ENCODE measurements at places on chromosomes 2 and 18. TPM values are rescaled to one million over a fixed set of nuclear protein-coding genes. Genes with fewer than 3 reads are reported as not detected.

GRCh38 chr2:160868891-160869290 lies 291.3 kb upstream of the TANK start:
- no peaks in the 10 kb centered on the region for H3K27me3 ChIP-seq
- no peaks in the 10 kb centered on the region for H3K36me3 ChIP-seq
- H3K4me1 ChIP-seq: no peaks in the 10 kb centered on the region

Gene ZNF385B
- not detected for total RNA-seq

Gene C1GALT1C1L
- not detected for total RNA-seq

DNA sequence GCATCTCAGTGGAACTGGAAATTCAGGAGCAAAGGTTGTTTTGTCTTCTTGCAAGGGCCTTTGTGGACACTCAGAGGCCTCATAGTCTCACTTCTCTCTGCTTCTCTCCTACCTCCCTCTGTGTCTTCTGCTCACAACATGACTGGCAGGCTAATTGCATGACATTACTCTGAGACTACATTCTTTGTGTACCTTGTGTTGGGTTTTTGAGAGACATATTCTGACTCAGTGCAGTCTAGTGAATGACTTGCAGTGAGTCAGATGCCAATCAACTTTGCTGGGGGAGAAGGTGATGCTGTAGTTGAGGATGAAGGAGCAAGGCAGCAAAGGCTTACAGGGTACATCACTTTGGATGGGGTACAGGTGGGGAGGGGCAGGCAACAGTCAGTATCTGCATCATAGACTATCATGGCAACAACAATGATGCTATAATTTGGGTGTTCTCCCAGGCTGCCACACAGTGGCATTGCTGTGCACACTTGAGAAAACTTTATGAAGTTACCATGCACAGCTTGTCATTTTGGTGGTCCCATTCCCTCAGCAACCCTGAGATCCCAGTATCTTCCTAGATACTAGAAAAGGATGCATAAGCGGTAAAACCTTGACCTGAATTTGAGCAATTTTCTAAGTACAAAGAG lies 69.3 kb upstream of the SLC16A14 start:
- H3K4me1 ChIP-seq: no peaks in the 10 kb centered on the region
- H3K4me3 ChIP-seq: no peak overlapping the region
- no peak for DNase-seq
- H3K36me3 ChIP-seq: no peaks in the 10 kb centered on the region
- H3K27me3 ChIP-seq: peaks cover 2% of the 10 kb centered on the region

Gene TUBB8B
- total RNA-seq: not detected

DNA sequence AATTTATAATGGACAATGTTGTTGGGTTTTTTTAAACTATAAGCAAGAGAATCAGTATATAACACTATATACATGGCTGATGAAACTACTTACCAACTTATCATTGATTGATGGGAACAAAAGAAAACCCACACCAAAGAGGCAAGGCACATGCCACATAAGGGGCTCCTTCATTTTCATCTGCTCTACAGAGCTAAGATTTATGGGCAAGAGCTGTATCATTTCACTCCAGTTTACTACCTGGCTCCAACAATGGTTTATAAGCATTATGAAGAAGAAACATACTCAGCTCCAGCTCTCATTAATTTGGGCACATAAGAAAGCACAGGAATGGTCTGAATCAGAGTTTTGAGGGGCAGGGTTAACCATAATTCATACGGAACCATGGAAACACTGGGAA lies 283.3 kb downstream of the AGPS start:
- H3K4me3 ChIP-seq: no peak overlapping the region
- no peaks in the 10 kb centered on the region for H3K36me3 ChIP-seq
- H3K27ac ChIP-seq: no peak overlapping the region
- H3K4me1 ChIP-seq: no peaks in the 10 kb centered on the region
- H3K27me3 ChIP-seq: no peaks in the 10 kb centered on the region

GRCh38 chr2:159093497-159093896 lies 125.1 kb downstream of the TANC1 start:
- H3K4me1 ChIP-seq: peaks cover 40% of the 10 kb centered on the region
- no peaks in the 10 kb centered on the region for H3K27me3 ChIP-seq
- no peaks in the 10 kb centered on the region for H3K36me3 ChIP-seq
- H3K27ac ChIP-seq: no peak overlapping the region
- DNase-seq: no peak

GRCh38 chr2:73651591-73652230 lies 9.5 kb upstream of the NAT8 start:
- no peaks in the 10 kb centered on the region for H3K27me3 ChIP-seq
- H3K4me3 ChIP-seq: no peak overlapping the region

All from CD4-positive, alpha-beta T cell (primary cell).